ENCODE measurements at places on chromosomes 16 and 17.

DNA sequence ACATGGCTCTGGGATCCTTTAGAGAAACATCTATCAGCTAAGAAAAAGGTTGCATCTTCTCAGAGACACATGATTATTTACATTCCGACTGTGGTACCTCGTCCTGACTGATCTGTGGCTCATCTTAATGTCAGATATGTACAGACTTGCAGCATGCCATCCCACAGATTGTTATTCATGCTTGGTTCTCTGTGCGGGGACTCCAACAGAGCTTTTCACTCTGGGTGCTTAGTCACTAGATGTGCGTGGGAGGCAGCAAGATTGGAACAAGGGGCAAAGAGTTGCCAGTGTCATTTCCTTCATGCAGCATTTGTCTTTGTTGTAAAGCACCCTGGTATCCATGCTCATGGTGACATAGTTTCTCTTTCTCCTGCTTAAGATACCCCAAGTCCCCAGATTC lies 179.1 kb upstream of the CACNG5 start:
- DNase-seq: no peak

- DNase-seq: no peak
Observed at GRCh38 chr16:85829751-85830445, 30.4 kb downstream of the COX4I1 start.

GRCh38 chr17:62674363-62674739 lies 46.9 kb downstream of the MRC2 start:
- no peak for DNase-seq

- no peak for DNase-seq
Observed at GRCh38 chr17:7988750-7989178, 13.7 kb upstream of the GUCY2D start.

DNA sequence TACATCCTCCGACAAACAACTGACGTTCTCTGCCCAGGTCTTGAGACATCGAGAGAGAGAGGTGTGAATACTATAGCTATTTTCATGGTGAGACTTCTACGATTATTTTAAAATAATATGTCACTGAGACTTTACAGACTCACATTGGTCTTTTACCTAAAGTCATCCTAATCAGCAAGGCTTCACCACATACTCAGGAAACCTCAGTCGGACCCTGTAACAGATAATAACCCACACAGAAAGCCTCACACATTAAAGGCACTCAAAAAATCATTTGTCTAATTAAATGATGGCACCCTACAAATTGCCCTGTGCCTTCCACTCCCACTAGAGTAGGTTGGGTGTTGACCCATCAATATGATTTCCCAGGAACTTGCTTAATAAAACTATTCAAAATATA lies 19.8 kb upstream of the SLC39A11 start:
- DNase-seq: no peak

DNA sequence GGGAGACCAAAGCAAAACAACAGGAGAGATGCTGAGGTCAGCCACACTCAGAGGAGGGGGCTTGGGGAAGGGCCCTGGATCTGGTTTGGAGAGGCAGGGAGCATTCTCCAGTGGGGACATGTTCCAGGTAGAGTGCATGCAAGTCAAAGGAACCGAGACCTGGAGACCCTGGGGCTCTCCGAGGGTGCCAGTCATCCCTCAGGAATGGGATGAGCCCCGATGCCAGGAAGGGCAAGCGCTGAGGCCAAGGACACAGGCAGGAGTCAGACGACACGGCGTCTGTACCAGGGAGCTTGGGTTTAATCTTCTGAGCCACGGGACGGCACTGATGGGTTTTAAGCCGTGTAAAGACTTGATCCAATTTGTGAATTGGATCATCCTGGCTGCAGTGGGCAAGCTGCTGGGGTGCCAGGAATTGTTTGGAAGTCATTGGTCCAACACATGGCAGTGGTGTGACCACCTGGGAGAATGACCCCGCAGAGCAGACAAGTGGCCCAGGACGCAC lies 32.9 kb upstream of the ANKRD40CL start:
- DNase-seq: no peak

- DNase-seq: no peak
Observed at GRCh38 chr17:79607940-79608623, 2.8 kb downstream of the RBFOX3 start.

DNA sequence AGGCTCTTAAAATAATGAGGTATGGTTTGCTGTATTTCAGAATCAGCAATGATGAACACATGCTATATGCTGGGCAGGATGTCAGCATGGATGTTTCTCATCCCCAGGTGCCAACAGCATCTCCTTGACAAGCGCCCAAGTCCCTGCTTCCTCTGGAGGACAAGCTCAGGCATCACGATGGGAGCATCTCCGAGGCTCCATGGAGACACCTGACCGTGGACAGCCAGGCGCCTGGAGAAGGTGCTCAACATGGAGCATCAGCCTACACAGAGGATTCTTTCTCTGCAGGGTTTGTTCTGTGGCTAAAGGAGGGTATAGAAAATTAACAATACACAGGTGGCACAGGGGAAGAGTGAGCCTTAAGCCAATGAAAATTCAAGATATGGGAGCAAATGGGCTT lies 72.1 kb downstream of the SLC5A11 start:
- no peak for DNase-seq

GRCh38 chr16:67647111-67647651 lies 2.2 kb downstream of the CARMIL2 start:
- DNase-seq: no peak

GRCh38 chr17:51419476-51419875 lies 159.1 kb downstream of the UTP18 start:
- no peak for DNase-seq

DNA sequence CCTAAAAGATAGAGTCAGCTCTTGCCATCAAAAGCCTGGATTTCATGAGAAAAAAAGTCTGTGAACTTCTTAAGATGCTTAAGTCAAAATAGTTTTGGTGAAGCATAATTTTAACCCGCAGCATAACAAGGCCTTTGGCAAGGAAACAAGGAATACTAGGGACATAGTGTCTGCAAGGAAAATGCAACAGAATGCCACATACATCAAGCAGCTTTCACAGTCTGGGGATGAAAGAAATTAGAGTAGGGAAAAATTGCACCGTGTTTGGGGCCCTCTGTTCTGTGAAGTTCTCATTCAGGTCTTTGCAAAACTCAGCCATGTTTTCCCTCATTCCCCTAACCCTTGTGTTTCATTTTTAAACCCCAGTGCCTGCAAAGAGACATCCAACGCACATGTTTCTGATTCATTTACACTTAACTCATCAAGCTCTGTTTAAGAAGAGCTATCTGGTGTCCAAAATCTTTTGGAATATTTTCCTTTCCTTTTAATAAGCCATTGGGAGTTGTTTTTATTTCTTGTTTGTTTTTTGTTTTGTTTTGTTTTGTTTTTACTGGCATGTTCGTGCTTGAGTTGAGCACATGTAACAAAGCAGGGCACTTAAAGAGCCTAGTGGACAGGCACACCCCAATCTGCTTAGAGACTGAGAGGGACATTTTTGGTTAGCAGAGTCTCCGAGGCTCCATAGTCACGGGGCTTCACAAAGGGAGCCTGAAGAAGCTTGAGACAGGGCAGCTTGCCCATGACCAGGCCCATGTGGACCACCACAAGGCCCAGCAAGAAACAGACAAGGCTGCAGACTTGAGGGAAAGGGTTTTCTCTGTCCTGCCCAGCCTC lies 116.5 kb downstream of the ANKFN1 start:
- no peak for DNase-seq

DNA sequence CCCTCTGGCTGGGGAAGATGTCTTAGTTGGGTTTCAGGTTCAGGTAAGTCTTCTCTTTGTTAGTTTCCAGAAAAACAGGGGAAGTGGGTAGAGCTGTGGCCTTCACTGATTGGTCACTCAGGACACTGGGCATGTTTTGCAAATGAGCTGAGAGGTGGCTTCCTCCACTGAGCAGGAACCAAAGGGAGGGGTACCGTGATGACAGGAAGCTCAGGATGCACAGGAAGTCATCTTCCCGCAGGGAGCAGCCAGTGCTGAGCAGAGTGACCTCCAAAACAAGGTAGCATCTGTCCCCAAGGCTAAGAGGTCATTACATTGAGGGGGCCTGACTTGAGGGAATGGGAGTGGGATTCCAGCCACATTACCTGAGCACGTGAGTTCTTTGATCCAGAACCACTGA lies 5.6 kb downstream of the NT5C start:
- no peak for DNase-seq

DNA sequence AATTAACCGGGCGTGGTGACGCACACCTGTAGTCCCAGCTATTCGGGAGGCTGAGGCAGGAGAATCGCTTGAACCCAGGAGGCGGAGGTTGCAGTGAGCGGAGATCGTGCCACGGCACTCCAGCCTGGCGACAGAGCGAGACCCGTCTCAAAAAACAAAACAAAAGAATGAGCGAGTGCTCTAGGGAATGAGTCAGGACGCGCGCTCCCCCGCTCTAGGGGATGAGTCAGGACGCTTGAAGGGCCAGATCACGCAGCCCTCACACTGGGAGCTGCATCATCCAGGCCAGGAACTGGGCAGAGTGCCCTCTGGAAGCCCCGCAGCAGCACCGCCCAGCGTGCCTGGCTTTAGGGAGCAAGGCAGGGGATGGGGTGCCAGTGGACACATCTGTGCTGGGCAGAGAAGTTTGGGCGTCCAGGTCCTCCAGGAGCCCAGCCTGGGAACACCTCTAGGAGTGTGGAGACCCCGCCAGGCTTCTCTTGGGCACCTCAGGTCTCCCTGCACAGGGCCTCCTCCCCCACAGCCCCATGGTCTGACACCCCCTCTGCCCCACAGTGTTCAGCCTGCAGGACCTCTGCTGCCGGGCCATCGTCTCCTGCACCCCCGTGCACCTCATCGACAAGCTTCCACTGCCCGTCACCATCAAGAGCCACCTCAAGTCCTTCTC lies 3.9 kb upstream of the WFIKKN1 start:
- DNase-seq: no peak

GRCh38 chr17:45808845-45809244 lies 24.7 kb downstream of the CRHR1 start:
- DNase-seq: no peak

DNA sequence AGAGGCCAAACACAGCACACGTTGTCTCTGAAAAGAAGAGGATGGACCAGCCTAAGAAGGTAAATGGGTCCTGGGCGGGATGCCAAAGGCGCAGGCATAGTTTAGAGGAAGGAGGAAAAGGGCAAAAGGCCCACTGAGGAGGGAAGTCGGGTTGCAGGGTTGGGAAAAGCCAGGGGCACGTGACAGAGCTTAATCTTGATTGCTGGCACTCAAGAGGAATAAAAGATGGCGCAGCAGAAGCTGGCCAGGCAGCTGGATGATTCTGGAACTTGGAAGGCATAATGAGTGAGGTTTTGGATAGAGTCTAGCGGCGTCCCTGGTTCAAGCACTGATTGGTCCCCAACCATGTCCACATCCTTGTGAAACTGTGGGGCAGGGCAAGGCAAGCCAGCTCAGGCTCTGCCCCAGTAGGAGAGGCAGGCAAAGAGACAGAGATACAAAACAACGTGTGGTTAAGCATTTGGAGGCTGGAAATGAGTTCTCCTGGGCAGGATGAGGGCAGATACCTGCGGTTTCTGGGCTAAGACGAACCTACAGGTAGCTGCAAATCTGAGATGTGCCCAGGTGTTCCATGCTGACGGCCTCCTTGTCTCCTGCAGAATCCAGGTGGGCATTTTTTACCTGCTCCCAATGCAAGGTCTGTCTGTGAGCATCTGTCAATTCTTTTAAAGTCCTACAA lies 52.7 kb upstream of the CIBAR2 start:
- DNase-seq: no peak

DNA sequence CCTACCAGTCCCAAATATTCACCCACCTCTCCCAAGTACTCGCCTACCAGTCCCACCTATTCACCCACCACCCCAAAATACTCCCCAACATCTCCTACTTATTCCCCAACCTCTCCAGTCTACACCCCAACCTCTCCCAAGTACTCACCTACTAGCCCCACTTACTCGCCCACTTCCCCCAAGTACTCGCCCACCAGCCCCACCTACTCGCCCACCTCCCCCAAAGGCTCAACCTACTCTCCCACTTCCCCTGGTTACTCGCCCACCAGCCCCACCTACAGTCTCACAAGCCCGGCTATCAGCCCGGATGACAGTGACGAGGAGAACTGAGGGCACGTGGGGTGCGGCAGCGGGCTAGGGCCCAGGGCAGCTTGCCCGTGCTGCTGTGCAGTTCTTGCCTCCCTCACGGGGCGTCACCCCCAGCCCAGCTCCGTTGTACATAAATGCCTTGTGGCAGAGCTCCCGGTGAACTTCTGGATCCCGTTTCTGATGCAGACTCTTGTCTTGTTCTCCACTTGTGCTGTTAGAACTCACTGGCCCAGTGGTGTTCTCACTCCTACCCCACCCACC lies 29.8 kb downstream of the POLR2A start:
- DNase-seq: no peak

DNA sequence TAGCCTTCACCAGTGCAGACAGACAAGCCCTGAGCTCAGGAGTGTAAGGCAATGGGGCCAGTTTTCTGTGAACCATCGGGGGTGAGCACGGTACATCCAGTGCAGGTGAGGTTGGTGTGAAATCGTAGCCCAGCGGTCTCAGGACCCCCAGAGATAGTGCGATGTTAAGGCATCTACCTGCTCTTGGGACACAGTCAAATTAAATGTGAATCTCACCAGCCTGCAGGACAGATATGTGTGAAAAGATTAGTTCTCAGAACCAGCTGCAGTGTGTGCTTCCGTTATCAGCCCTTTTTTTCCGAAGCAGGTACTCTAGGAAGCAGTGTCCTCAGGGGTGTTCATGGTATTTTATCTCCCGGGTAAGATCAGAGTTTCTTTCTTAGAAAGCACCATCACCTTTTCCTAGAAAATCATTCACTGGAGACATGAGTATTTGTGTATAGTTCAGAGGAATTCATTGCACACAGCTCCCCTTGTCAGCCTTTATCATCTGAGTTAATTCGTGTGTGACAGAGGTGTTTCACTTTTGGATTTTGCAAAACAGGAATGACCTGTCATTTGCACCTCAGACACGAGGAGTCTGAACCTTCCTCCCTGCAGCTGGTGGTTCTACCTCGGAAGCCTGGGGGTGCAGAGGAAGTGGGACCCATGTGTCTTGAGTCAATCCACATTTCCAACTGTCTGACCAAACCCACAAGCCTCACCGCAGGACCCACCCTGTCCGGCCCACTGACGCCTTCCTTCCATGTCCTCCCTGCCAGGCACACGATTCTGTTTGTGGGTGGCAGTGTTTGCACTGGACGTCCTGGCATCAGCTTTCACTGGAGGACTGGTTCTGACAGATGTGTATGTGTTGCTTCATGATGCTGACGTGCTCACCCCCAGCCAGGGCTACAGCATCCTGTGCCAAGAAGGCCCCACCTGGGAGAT lies 107.8 kb downstream of the CLEC16A start:
- DNase-seq: peak; percentile 14

- DNase-seq: no peak
Observed at GRCh38 chr16:21644674-21645073, 7.7 kb downstream of the IGSF6 start.

All from activated T-helper 1 cell treated with Interleukin-2 at 50 U/mL for 16 hours (primary cell).